ENCODE measurements at places on chromosomes 7 and 10.
A peak's percentile ranks its signal among the peaks of the same experiment; 100 is the strongest.

DNA sequence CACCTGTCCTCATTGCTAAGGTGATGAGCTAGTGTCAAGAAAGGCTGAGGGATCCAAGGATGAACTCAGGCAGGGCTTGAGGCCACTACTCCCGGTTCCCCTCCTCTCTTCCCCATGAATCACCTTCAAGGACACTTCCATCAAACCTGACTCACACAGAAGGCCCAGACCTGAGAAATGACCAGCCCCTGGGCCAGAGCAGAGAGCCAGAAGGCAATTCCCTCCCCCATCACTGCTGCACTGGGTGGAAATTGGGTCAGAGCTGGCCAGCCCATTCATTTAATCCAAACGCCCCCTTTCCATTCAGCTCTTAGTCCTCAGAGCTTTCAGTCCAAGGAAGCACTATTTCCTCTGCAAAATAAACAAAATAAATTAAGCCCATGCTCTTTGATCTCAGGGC lies 182.0 kb downstream of the KCNMA1 start:
- no peak for DNase-seq

DNA sequence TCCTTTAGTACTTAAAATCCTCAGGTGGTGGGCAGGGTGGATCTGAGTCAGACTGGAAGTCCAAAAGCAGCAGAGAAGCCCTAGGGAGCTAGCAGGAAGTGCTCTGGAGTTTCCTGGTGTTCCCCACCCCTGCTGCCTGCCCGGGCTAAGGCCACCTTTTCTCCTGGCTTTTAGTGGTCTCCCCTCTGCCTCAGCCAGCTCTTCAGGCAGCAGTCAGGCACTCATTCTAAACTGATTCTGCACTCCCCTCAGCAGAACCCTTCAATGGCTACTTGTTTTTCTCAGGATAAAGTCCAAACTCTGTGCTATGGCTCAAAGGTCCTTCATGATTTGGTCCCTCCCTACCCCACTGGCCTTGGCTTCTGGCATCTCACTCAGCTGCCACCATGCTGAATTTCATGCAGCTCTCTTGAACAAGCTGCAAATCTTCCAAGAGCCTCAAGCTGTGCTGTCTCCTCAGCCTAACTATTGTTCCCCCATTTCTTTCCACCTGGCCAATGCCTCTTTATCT lies 28.9 kb upstream of the DNMBP start:
- no peak for DNase-seq

DNA sequence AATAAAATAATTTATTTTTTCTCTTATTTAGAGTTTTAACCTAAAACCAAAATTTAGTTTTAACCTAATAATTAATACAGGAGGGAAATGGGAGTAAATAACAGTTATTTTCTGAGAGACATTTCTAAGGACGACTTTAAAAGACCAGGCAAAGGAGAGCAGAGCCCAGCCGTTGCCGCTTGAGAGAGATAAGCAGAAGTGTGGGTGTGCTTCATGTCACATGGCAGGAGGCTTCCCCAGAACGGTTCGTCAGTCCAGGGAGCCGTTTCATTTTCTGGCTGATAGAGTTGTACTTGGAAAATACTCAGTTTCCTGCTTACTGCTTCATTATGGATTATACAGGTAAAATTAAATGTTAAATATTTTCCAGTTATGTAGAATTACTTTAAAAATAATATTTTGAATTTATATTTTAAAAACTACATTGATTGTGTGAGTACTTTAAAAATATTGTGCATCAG lies 61.4 kb downstream of the ST7 start:
- peak; percentile 23 for DNase-seq

- no peak for DNase-seq
Measured at GRCh38 chr10:91601212-91601611, 31.7 kb downstream of the PPP1R3C start.

DNA sequence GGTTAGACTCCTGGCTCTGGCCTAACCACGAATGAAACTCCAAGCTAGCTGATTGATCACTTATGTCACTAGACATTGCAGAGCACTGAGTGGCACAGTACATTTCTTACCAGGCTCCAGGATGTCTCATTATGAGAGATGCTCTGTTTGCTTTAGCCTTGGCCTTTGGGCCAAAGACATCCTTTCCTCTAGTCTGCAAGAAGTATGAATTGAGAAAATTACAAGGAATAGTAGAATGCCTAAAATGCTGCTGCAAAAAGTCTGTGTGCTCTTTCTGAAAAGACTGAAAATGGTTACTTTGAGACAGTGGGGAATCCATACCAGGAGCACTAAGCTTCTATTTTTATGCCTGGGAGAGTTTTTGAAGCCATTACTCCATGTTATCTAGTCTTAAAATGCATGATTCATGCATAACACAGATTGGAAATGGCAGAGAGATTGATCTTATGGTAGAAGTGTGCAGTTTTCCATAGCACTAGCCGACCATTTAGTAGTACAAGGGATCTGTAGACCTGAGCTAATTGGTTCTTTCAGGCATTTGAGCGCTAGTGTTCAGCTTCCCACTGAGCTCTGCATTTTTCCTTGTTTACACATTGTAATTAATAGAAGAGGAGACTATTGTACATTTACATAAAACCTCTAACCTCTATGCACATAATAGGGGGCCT lies 303.8 kb downstream of the PRKG1 start:
- no peak for DNase-seq

DNA sequence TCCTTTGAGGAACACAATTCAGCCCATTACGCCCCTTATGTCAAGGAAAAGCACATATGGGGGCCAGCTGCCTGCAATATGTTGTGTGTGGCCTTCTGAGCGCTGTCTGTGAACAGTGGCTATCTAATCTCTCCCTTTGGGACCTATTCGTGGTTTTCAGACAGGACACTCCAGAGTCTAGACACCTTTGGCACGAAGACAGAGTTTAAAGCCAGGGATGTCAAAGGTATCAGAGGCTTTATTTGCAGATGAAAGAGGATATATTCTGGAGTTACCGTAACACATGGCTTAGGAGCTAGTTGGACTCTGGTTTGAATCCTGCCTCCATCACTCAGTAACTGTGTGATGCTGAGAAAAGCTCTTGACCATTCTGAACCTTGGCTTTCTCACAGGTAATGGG lies 14.8 kb upstream of the EEPD1 start:
- no peak for DNase-seq
